ENCODE measurements at places on chromosomes 6 and 20.

- DNase-seq, result no peak
Measured at GRCh38 chr20:46158476-46158987, 40.4 kb downstream of the CD40 start.

DNA sequence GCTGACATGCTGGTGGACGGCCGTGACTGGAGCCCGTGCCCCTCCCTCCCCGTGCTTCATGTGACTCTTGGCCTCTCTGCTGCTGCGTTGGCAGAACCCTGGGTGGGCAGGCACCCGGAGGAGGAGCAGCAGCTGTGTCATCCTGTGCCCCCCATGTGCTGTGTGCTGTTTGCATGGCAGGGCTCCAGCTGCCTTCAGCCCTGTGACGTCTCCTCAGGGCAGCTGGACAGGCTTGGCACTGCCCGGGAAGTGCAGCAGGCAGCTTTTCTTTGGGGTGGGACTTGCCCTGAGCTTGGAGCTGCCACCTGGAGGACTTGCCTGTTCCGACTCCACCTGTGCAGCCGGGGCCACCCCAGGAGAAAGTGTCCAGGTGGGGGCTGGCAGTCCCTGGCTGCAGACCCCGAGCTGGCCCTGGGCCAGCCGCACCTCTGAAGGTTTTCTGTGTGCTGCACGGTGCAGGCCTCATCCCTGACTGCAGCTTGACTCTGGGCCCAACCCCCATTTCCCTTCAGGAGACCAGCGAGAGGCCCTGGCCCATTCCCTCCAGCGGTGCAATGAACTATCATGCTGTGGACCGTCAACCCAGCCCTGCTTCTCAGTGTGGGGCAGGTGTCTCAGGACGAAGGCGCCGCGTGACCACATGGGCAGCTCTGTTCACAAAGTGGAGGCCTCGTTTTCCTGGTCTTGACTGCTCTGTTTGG, 8.1 kb downstream of the NPBWR2 start:
- no peak for DNase-seq

DNA sequence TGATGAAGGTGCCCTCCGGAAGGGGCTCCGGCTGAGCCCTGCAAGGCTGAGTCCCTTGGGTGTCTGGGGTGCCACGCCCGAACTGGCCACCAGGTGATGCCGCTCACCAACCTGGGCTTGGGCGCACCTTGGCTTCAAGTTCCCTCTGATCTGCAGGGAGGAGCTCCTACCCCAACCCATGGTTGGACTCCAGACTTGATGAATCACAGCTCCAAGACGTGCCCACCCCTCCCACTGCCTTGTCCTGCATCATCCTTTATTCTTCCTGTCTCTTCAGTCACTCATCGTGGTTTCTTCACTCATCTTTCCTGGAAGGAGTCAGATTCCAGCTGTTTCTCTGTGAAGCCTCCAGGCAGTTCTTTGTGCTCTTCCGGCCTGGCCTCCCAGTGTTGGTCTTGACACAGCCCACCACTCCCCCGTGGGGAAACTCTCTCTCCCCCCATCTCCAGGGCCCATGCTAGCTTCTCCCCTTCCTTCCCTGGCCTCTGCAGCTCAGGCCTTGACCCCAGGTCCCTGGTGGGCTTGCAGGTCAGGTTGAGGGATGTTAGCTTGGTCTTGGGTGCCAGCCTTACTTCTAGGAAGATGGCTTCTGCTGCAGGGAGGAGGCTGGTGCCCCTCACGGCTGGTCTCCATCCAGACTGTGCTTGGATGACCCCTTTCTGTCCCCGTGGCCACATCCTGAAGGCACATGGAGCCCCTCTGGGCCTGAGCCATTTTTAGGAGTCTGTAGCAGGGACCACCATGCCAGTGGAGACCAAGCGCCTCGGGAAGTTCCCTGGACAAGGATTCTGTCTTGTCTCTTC, 2.6 kb upstream of the ZBP1 start:
- peak; percentile 77 for DNase-seq

DNA sequence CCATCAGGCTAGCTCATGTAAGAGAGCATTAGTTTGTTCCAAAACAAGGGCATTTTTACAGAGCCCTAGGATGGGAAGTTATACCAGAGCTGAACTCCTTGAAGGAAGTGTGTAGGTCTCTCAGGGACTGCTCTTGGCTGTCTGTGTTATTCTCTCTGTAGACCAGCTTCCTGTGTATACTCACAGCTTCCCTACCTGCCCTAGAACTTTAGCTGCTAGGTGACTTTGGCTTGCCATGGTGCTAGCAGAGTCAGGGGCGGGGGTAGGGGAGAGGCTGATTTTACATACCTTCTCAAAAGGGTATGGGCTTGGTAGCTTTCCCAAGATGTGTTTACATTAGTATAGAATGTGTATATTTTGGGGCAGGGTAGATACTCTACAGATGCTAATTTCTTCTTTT, 17.4 kb downstream of the MAPRE1 start:
- DNase-seq, result no peak

- no peak for DNase-seq
Measured at GRCh38 chr6:99867026-99867425, 127.0 kb downstream of the MCHR2 start.

DNA sequence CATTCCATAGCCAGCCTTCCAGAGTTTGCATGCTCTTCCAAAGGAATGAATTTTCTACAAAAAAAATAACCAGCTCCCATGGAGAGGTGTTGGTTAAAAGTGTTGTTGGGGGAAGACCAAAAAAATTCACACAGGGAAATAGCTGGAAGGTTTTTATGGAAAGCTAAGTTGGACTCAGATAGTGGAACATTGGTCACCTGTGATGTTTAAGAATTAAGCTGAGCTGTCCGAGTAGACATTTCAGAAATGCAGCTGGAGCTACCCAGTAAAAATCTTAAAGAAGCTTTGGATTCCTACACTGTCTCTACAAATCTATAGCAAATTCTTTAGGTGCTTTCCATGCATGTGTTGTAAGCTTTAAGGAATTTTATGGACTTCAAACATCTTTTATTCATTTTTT, 155.5 kb downstream of the THBS2 start:
- DNase-seq, result no peak

GRCh38 chr6:150289454-150290071, 79.2 kb upstream of the IYD start:
- DNase-seq, result no peak

DNA sequence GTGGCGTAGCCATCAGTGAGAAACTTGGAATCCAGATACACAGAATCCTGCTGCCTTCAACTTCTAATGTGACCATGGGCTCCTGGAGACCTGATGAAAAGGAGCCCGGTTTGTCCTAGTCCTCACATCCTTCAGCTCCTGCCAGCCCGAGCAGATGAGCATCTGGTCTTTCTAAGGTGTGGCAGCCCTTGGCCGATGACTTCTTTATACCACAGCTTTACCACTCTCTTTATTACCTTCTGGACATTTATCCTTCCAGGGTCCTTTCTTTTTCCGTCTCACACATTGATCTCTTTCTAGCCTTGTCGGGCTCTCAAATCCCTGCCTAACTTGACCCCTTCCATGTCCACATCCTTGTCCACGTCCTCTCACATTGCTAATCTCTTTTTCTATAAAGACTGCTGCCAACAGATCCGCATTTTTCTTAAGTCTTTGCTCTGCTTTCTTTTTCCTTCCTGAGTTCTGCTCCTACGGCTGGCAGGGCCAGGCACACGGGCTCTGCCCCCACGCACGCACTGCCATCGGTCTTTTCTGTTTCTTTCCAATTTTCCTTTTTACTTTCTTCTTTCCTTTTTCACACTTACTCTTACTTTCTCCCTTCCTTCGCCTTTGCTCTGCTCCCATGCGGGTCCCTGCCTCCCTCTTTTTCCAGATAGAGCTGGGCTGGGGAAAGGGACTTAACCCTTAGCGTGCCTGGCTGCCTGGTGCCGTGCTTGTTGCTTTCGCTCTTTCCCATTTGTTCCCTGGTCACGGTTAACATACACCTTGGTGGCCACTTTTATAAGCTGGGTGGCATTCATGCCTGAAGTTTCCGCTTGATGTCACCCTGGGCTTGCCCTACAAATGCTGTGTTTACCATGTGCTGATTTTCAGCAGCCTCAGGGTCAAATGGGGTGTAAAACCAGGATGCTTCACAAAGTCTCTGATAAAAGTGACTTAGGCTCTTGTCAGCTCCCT, 9.4 kb upstream of the GMPR start:
- no peak for DNase-seq

- DNase-seq, result no peak
Measured at GRCh38 chr6:5706124-5707033, 300.3 kb downstream of the NRN1 start.

DNA sequence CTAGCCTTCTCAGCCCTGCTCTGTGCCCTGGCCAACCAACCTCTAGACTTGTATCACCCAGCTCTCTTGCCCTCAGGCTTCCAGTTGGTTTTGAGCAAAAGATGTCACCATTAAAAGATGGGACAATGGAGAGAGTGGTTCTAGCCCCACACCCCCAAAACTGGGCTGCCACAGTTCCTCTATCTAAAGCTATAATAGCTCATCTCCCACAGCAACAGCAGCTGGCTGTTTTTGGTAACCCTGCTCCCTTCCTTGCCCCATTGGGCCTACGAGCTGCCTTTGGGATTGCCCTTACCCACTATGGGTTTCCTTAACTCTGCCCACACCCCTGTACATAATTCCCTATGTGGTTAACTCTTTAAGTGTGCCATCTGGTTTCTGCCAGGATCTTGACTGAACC, 7.6 kb upstream of the SRSF3 start:
- DNase-seq, result no peak

GRCh38 chr6:104046426-104046825, 813.3 kb downstream of the HACE1 start:
- no peak for DNase-seq

- DNase-seq, result no peak
Measured at GRCh38 chr20:35297155-35297554, 4.9 kb upstream of the FAM83C start.

DNA sequence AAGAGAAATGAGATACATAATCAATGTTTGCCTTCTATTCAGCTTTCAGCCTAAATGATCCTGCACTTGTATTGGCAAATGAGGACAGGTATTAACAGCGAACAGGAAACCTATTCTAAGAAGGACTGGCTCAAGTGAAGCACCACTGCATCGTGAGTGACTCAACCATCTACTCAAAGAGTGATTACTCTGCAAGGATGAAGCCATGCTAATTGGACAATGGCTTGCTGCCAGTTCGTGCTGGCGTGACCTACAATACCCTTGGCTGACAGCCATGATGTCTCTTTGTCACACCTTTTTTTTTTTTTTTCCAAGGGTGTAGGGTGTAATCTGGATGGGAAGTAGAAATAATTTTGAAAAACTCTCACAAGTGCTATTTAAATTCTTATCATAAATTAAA, 104.9 kb downstream of the GJA10 start:
- DNase-seq, result no peak

DNA sequence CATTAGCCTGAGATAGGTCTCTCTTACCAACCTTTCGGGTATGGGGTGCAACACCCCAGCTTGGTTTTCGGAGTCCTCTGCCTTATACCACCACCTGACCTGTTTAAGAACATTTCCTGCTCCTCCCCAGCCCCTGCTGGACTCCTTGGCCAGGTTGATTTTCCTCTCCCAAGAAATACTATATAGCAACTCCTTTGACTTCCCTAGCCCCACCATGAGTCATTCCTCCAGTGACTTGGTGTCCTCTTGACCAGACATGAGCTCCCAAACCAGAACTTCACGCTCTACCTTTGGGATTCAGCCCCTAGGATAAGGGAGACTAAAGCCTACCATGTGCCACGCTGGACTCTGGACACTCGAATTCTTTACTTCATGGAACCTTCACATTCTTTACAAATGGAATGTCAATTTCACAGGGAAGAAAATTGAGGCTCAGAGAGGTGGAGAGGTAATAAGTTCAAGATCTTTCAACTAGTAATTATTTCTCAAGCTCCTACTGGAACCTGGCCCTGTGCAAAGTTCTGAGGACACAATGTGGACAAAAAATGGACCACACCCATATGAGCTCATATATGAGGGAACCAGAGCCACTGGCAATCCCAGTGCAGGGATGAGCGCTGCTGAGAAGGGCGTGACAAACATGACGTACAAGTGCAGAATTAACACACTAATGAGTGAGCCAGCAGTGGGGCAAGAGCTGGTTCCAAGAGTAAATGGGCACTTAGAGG, 48.2 kb downstream of the SIRPA start:
- no peak for DNase-seq

DNA sequence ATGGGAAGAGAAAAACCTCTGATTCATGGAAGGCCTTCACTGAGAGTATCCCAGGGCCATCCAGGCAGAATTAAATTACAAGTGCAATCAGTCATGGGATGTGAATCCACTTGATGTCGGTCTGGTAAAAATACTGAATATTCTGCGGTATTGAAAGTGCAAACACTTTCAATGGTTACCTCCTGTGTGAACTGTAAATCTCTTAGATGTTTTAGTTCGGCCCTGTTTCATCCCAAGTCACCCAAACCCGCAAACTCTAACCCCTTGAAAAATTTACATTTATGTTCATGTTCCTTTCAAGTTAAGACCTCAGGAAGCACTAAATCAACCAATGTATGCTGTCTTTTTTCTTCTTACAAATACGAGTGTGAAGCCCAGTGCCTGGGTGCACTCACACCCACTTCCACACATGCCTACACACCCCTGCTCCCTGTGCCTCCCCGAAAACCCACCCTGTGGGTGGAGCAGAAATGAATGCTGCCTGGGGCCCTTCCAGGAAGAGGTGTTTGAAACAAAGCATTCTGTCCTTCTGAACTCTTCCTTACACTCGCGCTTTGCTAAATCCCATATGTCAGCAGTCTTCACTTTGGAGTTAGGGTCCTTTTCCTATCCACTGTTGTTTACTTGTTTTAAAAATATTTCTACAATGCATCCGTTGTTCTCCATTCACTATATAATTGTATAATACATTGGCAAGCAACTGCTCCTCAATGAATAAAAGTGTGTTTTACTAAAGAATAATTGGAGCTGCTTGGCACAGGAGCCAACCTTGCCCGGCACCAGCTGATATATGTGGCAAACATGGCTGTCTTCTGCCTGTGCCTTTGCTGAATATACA, 62.7 kb downstream of the FYN start:
- DNase-seq, result peak; percentile 61

DNA sequence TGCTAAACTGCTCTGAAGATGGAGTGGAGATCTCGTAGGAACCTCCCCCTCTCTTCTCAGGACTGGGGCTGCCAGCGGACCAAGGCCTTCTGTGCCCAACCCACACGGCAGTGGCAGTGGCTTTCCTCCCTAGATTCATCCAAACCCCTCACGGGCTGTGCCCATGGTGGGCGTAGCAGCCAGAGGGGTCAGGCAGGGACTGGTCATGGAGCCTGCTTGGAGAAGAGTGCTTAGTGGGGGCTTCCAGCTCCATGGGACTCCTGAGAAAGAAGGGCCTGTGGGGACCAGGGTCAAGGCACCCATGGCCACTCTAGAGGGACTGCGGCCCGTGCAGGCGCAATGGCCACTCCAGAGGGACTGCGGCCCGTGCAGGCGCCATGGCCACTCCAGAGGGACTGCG, 86.6 kb downstream of the TAF4 start:
- DNase-seq, result no peak

GRCh38 chr6:26349964-26350857, 14.8 kb upstream of the BTN3A2 start:
- no peak for DNase-seq

GRCh38 chr6:75423386-75423785, 70.2 kb downstream of the FILIP1 start:
- DNase-seq, result no peak

- no peak for DNase-seq
Measured at GRCh38 chr6:151392427-151392826, 1.1 kb upstream of the ZBTB2 start.

- DNase-seq, result no peak
Measured at GRCh38 chr20:42531508-42531961, 658.2 kb downstream of the PTPRT start.

- no peak for DNase-seq
Measured at GRCh38 chr20:47546184-47547033, 44.7 kb downstream of the NCOA3 start.

GRCh38 chr20:56927127-56927526, 298.0 kb downstream of the TFAP2C start:
- DNase-seq, result no peak
